ENCODE measurements at places on chromosomes 4 and X.

DNA sequence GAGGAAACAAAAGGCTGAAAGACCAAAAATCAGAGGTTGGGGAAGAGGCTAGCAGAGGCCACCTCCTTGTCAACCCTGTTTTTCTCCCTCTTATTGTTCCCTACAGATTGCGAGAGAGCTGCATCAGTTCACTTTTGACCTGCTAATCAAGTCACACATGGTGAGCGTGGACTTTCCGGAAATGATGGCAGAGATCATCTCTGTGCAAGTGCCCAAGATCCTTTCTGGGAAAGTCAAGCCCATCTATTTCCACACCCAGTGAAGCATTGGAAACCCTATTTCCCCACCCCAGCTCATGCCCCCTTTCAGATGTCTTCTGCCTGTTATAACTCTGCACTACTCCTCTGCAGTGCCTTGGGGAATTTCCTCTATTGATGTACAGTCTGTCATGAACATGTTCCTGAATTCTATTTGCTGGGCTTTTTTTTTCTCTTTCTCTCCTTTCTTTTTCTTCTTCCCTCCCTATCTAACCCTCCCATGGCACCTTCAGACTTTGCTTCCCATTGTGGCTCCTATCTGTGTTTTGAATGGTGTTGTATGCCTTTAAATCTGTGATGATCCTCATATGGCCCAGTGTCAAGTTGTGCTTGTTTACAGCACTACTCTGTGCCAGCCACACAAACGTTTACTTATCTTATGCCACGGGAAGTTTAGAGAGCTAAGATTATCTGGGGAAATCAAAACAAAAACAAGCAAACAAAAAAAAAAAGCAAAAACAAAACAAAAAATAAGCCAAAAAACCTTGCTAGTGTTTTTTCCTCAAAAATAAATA lies 179.9 kb downstream of the AR start:
- no peak for DNase-seq

- no peak for DNase-seq
Measured at GRCh38 chr4:171929477-171929876, 116.3 kb downstream of the GALNTL6 start.

DNA sequence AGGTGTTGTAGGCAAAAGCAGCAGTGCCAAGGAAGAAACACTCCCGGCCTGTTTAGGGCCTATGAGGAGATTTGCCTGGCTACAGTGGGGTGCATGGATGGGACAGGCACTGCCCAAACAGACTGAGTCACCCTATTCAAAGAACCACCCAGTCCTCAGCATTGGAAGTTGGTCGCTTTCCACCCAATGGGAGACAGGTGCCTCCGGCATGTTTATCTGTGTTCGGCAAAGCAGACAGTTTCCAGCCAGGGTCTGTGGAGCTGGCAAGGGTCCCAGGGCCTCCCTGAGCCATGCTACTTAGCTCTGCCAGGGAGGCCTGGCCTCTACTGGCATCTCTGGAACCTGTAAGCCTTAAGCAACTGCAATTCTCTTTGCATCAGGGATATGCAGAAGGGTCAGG lies 165.1 kb upstream of the ATP6AP2 start:
- no peak for DNase-seq

GRCh38 chr4:19725130-19725529 lies 526.6 kb upstream of the SLIT2 start:
- no peak for DNase-seq

- no peak for DNase-seq
Measured at GRCh38 chrX:107704181-107704580, 71.4 kb downstream of the TSC22D3 start.

GRCh38 chr4:17650406-17650805 lies 36.0 kb downstream of the MED28 start:
- DNase-seq, result no peak

DNA sequence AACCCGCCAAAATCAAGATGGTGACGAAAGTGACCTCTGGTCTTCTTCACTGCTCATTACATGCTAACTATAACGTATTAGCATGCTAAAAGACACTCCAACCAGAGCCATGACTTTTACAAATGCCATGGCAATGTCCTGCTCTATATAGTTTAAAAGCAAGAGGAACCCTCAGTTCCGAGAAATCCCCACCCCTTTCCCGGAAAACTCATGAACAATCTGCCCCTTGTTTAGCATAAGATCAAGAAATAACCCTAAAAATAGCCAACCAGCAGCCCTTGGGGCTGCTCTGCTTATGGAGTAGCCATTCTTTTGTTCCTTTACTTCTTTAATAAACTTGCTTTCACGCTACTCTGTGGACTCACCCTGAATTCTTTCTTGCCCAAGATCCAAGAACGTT lies 463.5 kb upstream of the FAM241A start:
- DNase-seq, result no peak

- no peak for DNase-seq
Measured at GRCh38 chr4:177436456-177436855, 5.8 kb downstream of the AGA start.
